ENCODE measurements at places on chromosomes 1 and 21.
A peak's percentile ranks its signal among the peaks of the same experiment; 100 is the strongest.

GRCh38 chr1:18573170-18573569 lies 57.5 kb upstream of the PAX7 start:
- DNase-seq, result no peak

DNA sequence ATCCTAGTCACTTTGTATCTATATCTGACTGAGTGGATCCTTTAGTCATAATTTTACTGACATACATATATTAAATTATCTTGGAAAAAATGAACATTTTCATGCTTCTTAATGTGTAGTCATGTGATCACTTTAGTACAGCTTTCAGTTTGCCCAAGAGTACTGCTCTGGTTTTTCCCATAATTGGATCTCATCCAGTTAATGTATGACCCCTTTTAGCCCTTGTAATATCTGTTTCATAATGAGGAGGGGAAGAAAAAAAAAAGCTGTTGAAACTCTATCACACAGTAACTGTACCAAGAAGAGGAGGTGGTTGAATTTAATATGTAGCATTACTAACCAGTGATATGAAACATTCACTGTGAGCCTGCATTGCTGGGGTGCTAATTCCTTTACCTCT lies 328.7 kb downstream of the PTPRC start:
- no peak for DNase-seq

DNA sequence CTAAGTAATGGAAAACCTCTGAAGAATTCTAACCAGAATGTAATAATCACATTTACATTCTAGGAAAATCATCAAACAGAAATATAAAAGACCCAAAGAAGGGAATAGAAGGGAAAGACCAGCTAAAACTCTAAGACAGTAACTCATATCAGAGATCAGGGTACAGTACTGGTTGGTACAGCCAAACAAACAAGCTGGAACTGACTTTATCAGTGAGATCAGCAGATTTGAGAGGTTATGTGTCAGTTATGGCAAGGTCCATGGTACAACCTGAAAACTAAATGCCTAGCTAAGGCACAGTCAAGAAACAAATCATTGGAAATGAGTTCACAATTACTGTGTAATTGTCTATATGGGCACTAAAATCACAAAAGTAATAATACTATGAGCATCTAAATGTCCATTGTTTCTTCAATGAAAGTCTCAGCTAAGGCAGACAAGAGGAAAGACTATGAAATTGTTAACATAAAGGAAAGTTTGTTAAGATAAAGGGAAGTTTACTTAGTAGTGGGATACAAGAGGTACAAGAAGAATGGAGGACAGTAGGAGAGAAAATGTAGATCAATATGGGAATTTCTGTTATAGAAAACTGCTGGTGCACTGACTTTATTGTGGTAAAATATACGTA lies 75.8 kb downstream of the TRIM33 start:
- no peak for DNase-seq

DNA sequence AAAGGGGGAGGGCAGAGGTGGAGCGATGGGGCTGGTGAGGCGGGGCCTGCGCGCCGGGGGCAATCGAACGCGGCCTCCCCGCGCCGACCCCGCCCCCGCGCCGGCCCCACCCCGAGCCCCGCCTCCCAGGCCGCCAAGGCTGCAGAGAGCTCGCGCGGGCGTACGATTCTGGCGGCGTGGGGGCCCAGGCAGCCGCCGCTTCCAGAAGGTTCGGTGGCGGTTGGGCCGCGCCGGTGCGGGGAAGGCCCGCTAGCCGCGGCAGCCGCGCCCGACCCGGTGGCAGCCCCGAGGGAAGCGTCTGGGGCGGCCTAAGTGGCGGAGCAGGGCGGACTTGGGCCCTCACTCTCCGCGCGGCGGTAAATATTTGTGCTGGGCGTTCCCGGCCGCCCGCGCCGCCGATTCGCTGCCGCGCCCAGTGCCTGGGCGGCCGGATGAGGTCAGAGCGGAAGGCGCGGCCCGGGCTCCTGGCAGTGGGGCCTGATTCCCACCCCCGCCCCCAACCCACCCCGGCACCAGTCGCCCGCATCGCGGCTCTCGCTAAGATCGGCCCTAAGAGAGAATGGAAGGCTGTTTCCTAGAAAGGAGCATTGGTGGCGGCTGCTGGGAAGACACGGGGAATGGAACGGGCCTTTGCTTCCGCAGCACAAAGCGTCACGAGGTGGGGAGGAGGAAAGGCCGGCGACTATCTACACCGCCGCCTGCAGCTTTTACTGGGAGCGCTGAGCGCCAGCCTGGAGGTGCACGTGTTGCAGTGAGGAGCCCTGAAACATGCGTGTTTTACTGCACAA lies at the start of gene ACOT7:
TSS of gene ACOT7 (minus strand) at position 368 of the 788 bp plus-strand sequence. CDS start 368 bp downstream, outside the sequence.
- peak; percentile 89 for DNase-seq

DNA sequence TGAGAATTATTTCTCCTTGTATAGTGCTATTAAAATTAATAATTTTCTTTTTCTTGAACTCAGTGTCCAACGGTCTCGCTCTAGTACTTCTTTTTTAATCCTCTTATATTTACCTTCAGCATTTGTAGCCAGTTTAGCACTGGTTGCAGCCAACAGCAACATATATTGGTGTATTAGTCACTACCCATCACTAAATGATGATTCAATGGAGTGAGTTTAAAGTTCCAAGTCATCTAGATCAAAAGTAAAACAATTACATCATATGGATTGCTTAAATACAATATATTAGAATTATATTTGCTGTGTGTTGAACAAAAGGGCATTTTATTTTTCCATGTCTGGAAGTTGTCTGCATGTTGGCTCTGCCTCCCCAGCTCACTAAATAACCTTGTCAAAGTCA lies 591.8 kb downstream of the ADGRL2 start:
- DNase-seq, result no peak

- no peak for DNase-seq
These were observed 33.1 kb upstream of the KCNQ4 start for GRCh38 chr1:40750451-40750908.

GRCh38 chr1:93670141-93670540 lies 11.5 kb downstream of the BCAR3 start:
- no peak for DNase-seq

DNA sequence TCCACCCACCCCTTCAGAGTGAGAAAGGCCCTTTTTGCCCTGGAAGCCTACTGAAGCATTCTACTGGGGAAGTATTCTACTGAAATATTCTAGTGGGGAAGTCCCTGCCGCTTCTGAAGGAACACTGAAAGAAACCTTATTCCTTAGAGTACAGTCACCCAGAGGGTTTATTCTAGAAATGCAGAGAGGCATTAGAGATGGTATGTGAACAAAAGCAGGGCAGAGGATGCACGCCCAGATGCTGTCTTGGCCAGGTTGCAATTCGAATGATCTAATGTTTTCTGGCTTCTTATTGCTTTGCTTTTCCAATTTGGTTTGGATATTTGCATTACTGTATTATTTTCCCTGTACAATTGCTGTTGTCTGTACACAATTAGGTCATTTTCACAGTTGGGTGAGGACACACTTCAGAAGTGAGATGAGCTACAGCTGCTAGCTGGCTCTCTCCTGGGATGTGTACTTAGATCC lies 37.1 kb downstream of the CCN1 start:
- DNase-seq, result no peak

- no peak for DNase-seq
These were observed 32.1 kb downstream of the NAV1 start for GRCh38 chr1:201570886-201571624.

GRCh38 chr1:24009406-24009805 lies 29.3 kb upstream of the SRSF10 start:
- DNase-seq, result no peak

GRCh38 chr1:107147843-107148242 lies 7.0 kb downstream of the NTNG1 start:
- no peak for DNase-seq

- DNase-seq, result no peak
These were observed 9.1 kb downstream of the GALNT2 start for GRCh38 chr1:230076121-230076520.

- no peak for DNase-seq
These were observed 225.4 kb downstream of the FOXD2 start for GRCh38 chr1:47663286-47663685.

- no peak for DNase-seq
These were observed 2.2 kb downstream of the CAMK1G start for GRCh38 chr1:209585672-209586071.

DNA sequence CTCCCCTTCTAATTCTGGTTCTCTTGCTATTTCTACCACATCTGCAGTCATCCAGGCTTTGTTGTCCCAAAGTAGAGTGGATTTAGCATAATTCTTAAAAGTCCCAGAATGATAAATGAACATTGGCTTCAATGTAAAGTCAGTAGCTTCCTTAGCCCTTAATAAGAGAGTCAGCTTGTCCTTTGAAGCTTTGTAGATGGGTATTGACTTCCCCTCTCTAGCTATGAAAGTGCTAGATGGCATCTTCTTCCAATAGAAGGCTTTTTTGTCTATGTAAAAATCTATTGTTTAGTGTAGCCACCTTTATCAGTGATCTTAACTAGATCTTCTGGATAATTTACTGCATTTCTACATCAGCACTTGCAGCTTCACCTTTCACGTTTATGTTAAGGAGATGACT lies 181.4 kb upstream of the B3GALT2 start:
- no peak for DNase-seq

- DNase-seq, result no peak
These were observed 531.8 kb downstream of the KIF26B start for GRCh38 chr1:245686446-245687030.

- DNase-seq, result no peak
These were observed 33.9 kb downstream of the LAMB3 start for GRCh38 chr1:209618291-209618690.

- DNase-seq, result no peak
These were observed 50.1 kb downstream of the BRWD1 start for GRCh38 chr21:39263372-39263771.

- no peak for DNase-seq
These were observed 867 bp upstream of the TIMM17A start for GRCh38 chr1:201954263-201955008.

GRCh38 chr1:159897962-159898361 lies 2.0 kb downstream of the CFAP45 start:
- DNase-seq, result no peak

- DNase-seq, result no peak
These were observed 23.2 kb downstream of the PMVK start for GRCh38 chr1:154913273-154913672.

DNA sequence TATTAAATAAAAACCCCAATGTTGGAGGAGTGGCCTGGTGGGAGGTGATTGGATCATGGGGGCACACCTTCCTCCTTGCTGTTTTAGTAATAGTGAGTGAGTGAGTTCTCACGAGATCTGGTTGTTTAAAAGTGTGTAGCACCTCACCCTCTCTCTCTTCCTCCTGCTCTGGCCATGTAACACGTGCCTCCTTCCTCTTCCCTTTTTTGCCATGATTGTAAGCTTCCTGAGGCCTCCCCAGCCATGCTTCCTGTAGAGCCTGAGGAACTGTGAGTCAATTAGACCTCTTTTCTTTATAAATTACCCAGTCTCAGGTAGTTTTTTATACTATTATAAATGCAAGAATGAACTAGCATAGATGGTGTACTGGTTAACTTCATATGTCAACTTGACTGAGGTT lies 68.0 kb downstream of the CCDC30 start:
- DNase-seq, result no peak

DNA sequence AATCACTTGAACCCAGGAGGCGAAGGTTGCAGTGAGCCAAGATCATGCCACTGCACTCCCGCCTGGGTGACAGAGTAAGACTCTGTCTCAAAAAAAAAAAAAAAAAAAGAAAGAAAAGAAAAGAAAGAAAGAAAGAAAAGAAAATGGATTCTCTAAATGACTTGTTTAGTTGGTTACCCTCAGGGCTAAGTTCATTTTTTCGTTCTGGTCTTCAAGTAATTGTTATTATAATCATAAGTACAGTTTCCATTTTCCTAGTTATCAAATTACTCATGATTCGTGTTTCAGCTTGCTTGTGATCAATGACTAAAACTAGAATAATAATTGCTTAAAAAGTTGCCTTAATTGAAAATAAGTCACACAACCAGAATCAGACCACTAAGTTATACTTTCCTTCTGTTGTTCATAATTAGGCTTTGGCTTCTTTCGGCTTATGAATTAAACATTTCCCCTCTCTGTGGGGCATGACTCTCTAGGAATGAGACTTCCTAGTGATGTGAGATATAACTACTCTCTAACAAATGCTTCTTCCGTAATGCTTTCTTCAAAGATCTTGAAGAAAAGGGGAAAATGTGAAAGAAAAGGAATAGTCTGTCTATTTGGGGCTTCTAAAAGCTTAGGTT lies 9.6 kb upstream of the RLF start:
- no peak for DNase-seq

DNA sequence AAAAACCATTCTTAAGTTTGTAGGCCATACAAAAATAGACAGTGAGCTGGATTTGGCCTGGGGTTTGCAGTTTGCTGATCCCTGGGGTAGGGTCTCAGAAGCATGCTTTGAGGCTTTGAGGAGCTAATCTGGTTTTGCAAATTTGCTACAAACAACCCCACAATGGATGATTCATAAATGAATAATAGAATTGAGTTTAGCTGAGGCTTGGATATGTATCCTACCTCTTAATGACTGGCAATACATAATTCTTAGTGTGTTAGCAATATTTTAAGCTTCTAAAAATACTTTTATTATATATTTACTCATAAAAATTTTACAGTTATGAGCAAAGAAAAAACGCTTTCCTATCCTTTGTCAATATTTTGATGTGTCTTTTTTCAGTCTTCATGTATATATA lies 50.6 kb downstream of the ROR1 start:
- DNase-seq, result no peak

DNA sequence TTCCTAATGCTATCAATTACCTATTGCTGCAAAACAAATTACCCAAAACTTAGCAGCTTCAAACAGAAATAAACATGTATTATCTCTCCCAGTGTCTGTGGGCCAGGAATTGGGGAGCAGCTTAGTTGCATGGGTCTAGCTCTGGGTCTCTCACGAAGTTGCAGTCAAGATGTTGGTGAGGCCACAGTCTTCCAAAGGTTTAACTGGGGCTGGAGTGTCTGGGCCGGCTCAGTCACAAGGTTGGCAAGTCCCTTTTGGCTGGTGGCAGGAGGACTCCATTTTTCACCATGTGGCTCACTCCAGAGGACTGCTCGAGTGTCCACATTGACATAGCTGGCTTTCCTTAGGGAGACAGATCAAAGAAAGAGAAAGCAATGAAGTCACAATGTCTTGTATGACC lies 5.0 kb upstream of the LRP8 start:
- DNase-seq, result no peak

GRCh38 chr1:29793101-29793546 lies 556.8 kb downstream of the PTPRU start:
- DNase-seq, result no peak
